B cell (primary cell): ENCODE measurements at places on chromosomes 7 and 10. TPM values are rescaled to one million over a fixed set of nuclear protein-coding genes. Genes with fewer than 3 reads are reported as not detected.

GRCh38 chr7:137762334-137762733 is 84.4 kb downstream of the DGKI start:
- no peaks in the 10 kb centered on the region for H3K36me3 ChIP-seq
- no peak for DNase-seq
- H3K4me3 ChIP-seq: no peak overlapping the region
- H3K27ac ChIP-seq: no peak overlapping the region
- no peaks in the 10 kb centered on the region for H3K4me1 ChIP-seq
- H3K27me3 ChIP-seq: peaks cover 5% of the 10 kb centered on the region

TWIST1 gene
- not detected in 2 replicates for total RNA-seq

DNA sequence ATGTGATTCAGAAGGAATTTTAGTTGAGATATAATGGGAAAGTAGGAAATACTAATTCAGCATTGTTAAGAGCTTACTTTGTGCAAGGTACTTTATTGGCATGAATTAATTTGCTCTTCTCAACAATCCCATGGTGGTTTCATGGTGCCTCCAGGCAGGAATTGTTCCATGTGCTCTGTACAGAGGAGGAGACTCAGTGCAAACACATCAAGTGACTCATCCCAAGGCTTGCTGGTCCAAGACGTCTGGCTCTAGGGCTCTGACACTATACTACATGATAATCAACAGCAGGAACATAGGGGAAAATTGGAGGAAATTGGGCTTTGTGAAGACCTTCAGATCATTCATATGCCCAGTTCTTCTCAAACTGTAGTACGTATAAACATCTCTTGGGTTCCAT is 66.5 kb upstream of the PRKG1 start:
- no peaks in the 10 kb centered on the region for H3K4me1 ChIP-seq
- H3K27me3 ChIP-seq: no peaks in the 10 kb centered on the region
- no peak for DNase-seq
- no peak overlapping the region for H3K27ac ChIP-seq
- H3K36me3 ChIP-seq: no peaks in the 10 kb centered on the region

- H3K4me3 ChIP-seq: no peak overlapping the region
- H3K4me1 ChIP-seq: peaks cover 7% of the 10 kb centered on the region
- H3K27ac ChIP-seq: no peak overlapping the region
- peaks cover 18% of the 10 kb centered on the region for H3K36me3 ChIP-seq
- DNase-seq: no peak
- no peaks in the 10 kb centered on the region for H3K27me3 ChIP-seq
Observed at GRCh38 chr7:35645691-35646090, 49.2 kb downstream of the HERPUD2 start.

- no peaks in the 10 kb centered on the region for H3K27me3 ChIP-seq
- no peaks in the 10 kb centered on the region for H3K36me3 ChIP-seq
- DNase-seq: no peak
Observed at GRCh38 chr10:77592946-77593636, 44.5 kb downstream of the KCNMA1 start.

UNC5B gene
- not detected in 2 replicates for total RNA-seq

SUN3 gene
- total RNA-seq: not detected in 2 replicates

GRCh38 chr7:149826344-149827088 is 11.7 kb upstream of the ZNF862 start:
- no peak overlapping the region for H3K27ac ChIP-seq
- no peak overlapping the region for H3K4me3 ChIP-seq
- H3K36me3 ChIP-seq: no peaks in the 10 kb centered on the region
- H3K27me3 ChIP-seq: no peaks in the 10 kb centered on the region
- no peaks in the 10 kb centered on the region for H3K4me1 ChIP-seq

DNA sequence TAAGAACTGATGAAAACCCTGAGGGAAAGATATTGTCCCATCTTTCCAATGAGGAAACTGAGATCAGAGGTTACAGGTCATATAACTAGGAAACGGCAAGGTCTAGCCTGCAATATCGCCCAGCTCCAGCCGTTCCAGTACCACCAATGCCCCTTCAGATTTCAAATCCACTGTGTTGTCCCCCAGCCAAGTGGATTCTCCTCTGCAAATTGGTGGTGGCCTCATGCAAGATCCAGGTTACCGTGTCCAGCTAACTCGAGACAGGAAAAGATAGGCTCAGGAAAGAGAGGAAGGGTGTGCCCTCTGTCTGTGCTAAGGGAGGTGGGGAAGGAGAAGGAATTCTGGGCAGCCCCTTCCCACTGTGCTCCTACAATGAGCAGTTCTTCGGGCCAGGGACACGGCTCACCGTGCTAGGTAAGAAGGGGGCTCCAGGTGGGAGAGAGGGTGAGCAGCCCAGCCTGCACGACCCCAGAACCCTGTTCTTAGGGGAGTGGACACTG is 25.3 kb downstream of the PRSS2 start:
- no peaks in the 10 kb centered on the region for H3K27me3 ChIP-seq
- peak overlapping the region; percentile 99 for H3K27ac ChIP-seq
- peaks cover 77% of the 10 kb centered on the region for H3K4me1 ChIP-seq
- no peak for DNase-seq
- peaks cover 11% of the 10 kb centered on the region for H3K36me3 ChIP-seq

AKR1C3 gene
- 0.62 TPM in 1 of 2 replicates, not detected in the other for total RNA-seq

DNA sequence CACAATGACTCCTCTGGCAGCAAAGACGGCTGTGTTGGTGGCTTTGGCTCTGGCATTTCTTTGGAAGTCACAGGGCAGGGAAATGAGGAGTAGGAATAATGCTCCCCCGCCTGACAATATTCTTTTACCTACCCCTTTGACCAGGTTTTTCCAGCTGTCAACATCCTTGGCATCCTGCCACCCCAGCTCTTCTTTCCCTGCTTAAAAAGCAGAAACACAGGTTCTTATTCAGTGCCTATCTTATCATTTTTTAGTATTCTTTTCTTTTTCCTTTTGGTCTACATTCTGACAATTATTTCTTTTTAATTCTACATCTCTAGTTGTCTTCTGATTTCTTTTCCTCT is 97.7 kb downstream of the CREB5 start:
- no peaks in the 10 kb centered on the region for H3K27me3 ChIP-seq
- no peak overlapping the region for H3K4me3 ChIP-seq
- no peak overlapping the region for H3K27ac ChIP-seq

LEP gene
- total RNA-seq: not detected in 2 replicates

DNA sequence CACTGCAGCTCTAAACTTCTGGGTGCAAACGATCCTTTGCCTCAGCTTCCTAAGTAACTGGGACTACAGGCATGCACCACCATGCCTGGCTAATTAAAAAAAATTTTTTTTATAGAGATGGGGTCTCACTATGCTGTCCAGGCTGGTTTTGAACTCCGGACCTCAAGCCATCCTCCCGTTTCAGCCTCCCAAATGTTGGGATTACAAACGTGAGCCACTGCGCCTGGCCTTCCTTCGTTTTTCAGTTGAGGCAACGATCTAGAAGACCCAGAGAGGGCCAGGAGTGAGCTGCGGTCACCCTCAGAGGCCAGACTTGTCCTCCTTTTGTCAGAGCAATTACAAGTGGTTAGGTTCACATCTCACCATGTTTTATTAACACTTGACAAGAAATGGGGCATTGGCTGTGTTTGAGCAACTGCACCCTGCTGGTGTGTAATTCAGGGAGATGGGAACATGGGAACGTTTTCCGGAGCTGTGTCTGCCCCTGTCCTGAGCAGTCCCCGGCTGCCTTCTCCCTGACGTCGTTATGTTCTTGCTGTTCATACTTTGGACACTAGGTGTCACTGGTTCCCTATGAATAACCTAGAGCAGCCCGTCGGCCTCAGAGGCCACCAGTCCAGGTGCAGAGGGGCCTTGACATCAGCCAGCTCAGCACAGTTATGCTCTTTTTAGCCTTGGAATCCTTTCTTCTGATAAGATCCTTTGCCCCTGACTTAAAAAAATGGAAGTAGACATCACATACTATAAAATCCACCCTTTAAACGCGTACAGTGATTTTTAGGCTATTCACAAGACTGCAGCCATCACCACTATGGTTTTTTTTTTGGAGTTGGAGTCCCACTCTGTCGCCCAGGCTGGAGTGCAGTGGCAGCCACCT is 375.0 kb downstream of the TYW1 start:
- no peaks in the 10 kb centered on the region for H3K4me1 ChIP-seq
- no peaks in the 10 kb centered on the region for H3K27me3 ChIP-seq
- H3K36me3 ChIP-seq: no peaks in the 10 kb centered on the region
- DNase-seq: peak; percentile 73

VWDE gene
- not detected in 2 replicates for total RNA-seq

ENTPD1 gene
- total RNA-seq: 96.3 and 108 TPM in 2 replicates

TUBB8 gene
- 0.75 and 0.84 TPM in 2 replicates for total RNA-seq

- no peak overlapping the region for H3K27ac ChIP-seq
- no peaks in the 10 kb centered on the region for H3K36me3 ChIP-seq
- H3K27me3 ChIP-seq: no peaks in the 10 kb centered on the region
- no peak for DNase-seq
- no peak overlapping the region for H3K4me3 ChIP-seq
Observed at GRCh38 chr7:110531186-110531585, 559.7 kb upstream of the LRRN3 start.

DNA sequence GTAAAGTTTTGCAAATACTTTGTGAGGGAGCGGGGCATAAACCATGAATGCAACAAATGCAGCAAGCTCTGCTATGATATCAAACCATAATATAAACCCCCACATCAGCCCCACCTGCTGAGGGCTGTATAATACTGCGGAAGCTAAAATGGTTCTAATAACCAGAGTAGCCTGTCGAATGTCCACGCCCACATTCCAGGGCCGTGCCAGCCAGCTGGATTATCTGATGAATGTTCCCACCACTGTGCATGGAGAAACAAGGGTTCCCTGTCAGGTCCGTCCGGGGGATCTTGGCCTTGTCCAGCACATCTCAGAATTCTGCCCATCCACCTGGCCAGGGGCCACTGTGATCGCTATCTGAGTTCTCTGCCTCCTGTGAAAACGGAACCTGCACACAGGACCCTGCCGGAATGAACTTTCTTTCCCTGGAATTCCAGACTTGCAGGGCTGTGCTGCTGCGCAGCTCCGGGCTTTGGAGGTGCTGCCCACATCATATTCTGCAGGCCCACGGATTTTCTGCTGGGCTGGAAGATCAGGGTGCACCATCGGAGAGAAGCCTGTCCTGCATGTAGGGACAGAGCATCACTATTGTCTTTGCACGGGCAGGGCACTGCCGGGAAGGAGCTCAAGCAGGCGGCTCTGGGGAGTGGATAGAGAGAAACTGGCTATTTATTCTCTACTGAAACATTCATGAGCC is 77.0 kb upstream of the GNA12 start:
- no peak overlapping the region for H3K27ac ChIP-seq
- H3K36me3 ChIP-seq: peaks cover 90% of the 10 kb centered on the region
- no peak for DNase-seq
- no peak overlapping the region for H3K4me3 ChIP-seq

C10orf105 gene
- total RNA-seq: not detected in 2 replicates

DNA sequence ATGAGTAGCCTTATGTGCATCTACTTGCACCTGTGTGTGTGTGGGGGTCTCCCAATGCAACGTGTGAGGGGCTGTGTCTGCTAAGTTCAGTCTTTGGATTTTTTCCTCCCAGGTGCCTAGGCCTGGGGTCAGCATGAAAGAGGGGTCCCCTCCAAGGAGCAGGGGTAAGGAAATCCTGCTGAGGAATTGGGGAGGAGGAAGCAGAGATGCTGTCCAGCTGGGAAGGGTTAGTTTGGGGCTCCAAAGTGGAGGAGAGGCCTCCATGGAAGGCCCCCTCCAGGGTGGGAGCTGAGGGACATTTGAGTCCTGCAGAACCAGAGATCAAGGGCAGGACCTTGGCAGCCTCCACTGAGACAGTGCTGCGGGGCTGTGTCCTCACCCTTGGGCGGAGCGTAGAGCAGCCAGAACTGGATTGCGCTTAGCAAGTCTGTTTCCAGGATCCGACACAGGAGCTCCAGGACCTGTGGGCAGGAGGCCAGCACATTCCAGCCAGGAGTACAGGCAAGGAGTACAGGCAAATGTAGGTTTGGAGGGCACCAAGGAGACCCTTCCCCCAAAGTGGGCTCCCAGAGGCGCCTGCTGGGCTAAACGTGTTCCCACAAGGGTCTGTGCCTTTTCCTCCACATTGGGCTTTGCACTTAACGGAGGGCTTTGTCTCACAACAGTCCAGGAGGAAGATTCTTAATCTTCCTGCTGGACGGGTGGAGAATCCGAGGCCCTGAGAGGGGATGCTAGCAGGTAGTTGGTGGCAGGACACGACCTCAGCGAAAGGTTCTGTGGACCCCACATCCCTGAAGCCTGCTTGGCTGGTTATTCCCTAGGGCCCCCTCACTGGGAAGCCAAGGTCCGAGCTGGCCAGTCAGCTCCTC is 10.1 kb downstream of the TBATA start:
- no peak overlapping the region for H3K27ac ChIP-seq
- no peaks in the 10 kb centered on the region for H3K4me1 ChIP-seq
- H3K36me3 ChIP-seq: no peaks in the 10 kb centered on the region
- DNase-seq: no peak
- no peak overlapping the region for H3K4me3 ChIP-seq

DNA sequence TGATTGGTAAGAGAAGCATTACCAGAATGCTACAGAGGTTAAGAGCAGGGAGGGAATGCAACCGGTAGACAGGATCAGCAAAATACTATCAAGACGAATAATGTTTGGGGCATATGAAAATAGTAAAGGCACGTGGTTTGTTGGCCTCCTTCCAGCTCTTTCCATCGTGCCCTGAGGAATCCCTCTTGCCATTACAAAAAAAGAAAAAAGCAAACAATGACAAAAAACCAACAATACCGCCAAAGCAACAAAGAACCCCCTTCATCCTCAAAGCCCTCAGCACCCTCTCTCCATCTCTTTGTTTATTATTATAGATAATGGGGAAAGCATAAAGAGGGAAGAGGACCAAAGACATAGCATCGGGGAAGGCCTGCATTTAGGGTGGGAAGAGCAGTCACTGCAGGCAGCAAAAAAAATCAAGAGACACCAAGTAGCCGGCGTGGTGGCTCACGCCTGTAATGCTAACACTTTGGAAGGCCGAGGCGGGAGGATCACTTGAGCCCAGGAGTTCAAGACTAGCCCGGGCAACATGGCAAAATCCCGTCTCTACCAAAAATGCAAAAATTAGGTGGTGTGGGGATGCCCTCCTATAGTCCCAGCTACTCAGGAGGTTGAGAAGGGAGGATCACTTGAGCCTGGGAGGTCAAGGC is 78.0 kb downstream of the HIP1 start:
- H3K4me3 ChIP-seq: no peak overlapping the region
- H3K27me3 ChIP-seq: no peaks in the 10 kb centered on the region
- peaks cover 18% of the 10 kb centered on the region for H3K4me1 ChIP-seq
- no peak overlapping the region for H3K27ac ChIP-seq
- no peak for DNase-seq

- no peak overlapping the region for H3K27ac ChIP-seq
- H3K4me1 ChIP-seq: peaks cover 12% of the 10 kb centered on the region
- no peaks in the 10 kb centered on the region for H3K27me3 ChIP-seq
- H3K36me3 ChIP-seq: peaks cover 3% of the 10 kb centered on the region
- no peak for DNase-seq
Observed at GRCh38 chr10:44954962-44955361, 4.6 kb upstream of the RASSF4 start.

MUC3A gene
- total RNA-seq: not detected in 2 replicates

DNA sequence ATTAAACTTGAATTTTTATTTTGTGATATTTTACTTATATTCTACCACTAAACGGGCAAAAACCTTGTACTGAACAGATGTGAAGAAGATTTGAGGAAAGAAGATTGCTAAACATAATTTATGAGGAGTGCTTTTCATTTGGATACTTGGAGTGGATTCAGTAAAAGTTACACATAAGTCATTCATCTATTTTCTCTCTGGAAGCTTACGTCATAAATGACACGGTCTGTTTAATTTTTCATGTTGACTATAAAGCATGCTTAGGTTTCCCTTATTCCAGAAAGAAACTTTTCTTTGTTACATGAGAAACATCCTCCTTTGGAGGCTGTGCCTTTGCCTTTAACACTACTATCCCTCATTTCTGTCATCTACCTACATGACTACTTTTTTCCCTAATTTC is 53.9 kb downstream of the TFEC start:
- H3K4me1 ChIP-seq: no peaks in the 10 kb centered on the region
- H3K36me3 ChIP-seq: no peaks in the 10 kb centered on the region
- H3K27ac ChIP-seq: no peak overlapping the region
- no peaks in the 10 kb centered on the region for H3K27me3 ChIP-seq

- H3K36me3 ChIP-seq: peaks cover 66% of the 10 kb centered on the region
- no peak overlapping the region for H3K4me3 ChIP-seq
- no peak for DNase-seq
Observed at GRCh38 chr10:28551086-28551485, 18.2 kb downstream of the WAC start.
